ENCODE measurements at places on chromosomes 12 and 14.

DNA sequence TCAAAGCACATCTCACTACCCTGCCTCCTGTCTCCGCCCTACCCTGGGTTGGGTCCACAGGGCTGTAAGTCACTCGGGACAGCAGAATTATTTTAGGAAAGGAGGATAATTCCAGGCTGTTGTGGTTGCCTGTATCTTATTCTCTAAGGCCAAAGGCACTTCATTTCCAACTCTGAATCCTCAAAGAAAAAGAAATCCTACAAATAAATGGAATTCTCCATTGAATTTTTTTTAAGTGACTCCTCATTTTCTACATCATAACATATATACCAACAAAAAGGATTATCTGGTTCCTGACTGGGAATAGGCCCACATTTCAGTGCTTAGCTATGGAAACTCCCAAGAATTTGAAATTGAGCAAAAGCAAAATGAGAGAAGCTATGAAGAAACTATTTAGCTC lies 186.4 kb downstream of the ITPR2 start:
- DNase-seq: no peak

DNA sequence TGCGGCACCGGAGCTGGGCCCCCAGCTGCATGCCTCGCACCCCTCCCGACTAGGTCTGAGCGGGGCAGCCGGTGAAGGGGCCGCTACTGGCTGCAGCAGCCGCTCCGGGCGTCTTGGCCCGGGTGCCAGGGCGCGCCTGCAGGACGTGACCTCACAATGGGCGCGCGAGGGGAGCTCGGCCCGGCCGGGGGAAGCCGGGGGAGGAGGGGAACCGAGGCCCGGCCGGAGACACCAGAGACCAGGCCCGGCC lies 353 bp downstream of the BAG5 start:
- DNase-seq: no peak

DNA sequence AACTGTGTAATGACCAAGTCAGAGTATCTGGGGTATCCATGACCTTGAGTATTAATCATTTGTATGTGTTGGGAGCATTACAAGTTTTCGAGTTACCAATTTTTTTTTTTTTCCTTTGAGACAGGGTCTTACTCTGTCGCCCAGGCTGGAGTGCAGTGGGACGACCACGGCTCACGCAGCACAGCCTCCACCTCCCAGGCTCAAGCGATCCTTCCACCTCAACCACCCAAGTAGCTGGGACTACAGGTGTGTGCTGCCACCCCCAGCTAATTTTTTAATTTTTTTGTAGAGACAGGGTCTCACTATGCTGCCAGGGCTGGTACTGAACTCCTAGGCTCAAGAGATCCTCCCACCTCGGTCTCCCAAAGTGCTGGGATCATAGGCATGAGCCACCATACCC lies 19.7 kb downstream of the SSH1 start:
- DNase-seq: no peak

- peak; percentile 78 for DNase-seq
These were observed at the start of gene SYT10 for GRCh38 chr12:33439587-33440011. Gene SYT10 (minus strand): TSS chr12:33439819. CDS start chr12:33439522, 297 bp downstream.

- DNase-seq: no peak
These were observed 37.1 kb downstream of the CMAS start for GRCh38 chr12:22083167-22083566.

GRCh38 chr12:115598871-115599811 lies 678.4 kb downstream of the MED13L start:
- DNase-seq: peak; percentile 18

GRCh38 chr14:31387091-31387490 lies 33.3 kb downstream of the HEATR5A start:
- no peak for DNase-seq

DNA sequence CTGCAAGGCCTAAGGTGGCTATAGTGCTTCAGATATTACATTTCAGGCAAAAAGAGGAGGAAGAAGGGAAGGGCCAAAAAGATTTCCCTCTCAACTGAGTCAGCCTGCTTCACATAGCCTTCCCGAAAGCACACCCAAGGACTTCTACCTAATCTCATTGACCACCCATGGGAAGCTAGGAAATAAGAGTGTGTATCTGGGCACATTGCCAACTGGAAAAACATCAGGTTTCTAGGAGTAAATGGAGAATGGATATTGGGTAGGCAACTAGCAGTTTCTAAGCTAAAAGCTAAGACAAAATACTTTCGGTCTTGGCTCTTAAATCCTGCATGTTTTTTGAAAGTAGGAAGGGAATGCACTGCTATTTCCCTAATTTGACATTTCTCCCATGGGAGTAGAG lies 221.7 kb upstream of the GRIP1 start:
- no peak for DNase-seq

GRCh38 chr12:19967001-19967400 lies 401.3 kb upstream of the PDE3A start:
- DNase-seq: no peak

- DNase-seq: no peak
These were observed 2.2 kb downstream of the CRADD start for GRCh38 chr12:93679308-93679925.

- no peak for DNase-seq
These were observed 65.6 kb downstream of the ACTN1 start for GRCh38 chr14:68913516-68913915.

GRCh38 chr12:79615596-79616560 lies 74.9 kb downstream of the PAWR start:
- DNase-seq: no peak

DNA sequence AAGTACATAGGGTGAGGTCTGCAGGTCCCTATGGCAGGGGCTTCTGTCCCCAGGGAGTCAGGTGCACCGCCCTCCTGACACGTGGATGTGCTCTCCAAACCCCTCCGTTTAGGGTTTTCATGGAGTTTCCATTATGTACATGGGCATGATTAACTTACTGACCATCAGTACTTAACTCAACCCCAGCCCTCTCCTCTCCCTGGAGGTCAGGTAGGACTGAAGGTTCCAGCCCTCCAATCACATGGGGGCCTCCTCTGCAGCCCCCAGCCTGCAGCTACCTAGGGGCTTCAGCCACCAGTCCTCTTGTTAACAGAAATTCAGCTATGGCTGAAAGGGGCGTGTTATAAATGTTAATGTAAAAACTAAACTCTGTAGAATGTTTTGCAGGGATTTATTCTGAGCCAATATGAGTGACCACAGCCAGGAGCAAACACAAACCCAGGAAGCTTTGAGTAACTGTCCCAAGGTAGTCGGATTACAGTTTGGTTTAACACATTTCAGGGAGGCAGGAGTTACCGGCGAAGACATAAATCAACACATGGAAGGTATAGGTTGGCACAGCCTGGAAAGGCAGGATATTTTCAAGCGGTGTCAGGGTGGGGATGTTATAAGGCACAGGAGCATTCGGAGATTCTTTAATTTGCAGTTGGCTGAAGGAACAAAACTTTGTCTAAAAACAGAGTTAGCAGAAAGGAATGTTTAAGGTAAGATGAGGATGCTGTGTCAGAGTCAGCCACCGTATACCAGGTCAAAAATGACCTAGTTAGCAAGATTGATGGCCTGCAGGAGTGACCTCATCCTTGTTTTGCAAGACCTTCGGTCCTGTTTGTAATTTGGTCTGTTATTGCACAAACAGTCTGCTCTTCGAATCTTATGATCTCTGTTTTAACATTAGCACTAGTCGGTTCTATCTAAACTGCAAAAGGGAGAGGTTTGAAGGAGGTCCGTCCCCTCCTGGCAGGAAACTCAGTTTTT lies 75.2 kb downstream of the TNFAIP2 start:
- DNase-seq: no peak
